ENCODE measurements at places on chromosomes 5 and 9.

- DNase-seq: no peak
Observed at GRCh38 chr5:119365847-119366539, 10.2 kb downstream of the TNFAIP8 start.

DNA sequence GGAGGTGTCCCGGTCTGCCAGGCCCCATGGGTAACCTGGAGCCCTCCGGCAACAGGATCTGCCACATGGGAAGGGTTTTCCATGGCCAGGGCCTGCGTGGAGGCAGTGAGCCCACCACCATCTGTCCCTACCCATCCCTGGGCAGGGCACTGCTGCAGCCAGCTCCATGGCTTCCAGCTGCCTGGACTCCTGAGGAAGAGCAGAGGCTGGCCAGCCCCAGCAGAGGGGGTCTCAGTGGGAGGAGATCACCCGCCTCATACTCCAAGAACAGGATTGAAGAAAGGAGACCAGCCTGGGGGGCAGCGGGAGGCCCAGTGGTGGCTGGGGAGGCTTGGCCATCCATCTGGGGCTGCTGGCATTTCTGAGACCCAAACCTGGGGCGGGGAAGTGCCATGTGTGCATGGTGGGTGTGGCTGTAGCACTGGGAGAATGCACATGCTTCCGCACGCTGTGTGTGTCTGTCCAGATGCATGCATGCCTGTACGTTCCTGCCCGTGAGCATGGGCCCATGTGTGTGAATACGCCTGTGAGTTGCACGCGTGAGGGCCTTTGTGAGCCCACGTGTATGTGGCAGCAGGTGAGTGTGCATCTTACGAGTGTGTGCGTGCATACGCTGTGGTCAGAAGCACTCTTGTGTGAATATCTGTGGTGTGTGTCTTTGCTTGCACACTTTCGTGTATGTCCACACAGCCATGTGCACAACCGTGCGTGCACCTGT lies 78.5 kb downstream of the LMX1B start:
- no peak for DNase-seq

- no peak for DNase-seq
Observed at GRCh38 chr9:96299823-96300222, 2.2 kb downstream of the HSD17B3 start.

GRCh38 chr5:68757626-68758212 lies 336.1 kb upstream of the SLC30A5 start:
- DNase-seq: no peak

GRCh38 chr5:73962801-73963425 lies 336.9 kb downstream of the ARHGEF28 start:
- DNase-seq: no peak

Measured in foreskin fibroblast (primary cell).